Fibroblast of lung (primary cell): ENCODE measurements at places on chromosomes 1 and 21. TPM values are rescaled to one million over a fixed set of nuclear protein-coding genes. Genes with fewer than 3 reads are reported as not detected.

DNA sequence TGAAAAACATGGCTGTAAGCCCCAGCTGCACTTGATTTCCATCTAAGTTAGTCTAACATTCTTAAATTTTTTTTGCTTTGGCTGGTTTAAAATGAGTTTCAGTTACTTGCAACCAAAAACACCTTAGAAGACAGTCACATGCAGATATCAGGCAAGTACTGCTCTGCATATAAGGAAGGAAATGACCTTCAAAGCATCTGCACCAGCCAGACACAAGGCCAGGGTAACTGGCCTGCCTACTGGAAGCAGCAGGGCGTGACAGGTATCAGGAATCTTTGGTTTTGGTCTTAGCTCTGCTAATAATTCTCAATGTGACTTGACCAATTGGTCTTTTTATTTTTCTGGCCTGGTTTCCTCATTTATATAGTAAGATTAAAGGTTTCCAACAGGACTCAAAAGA, 33.5 kb downstream of the SCYL3 start:
- no peak overlapping the region for H3K27ac ChIP-seq
- no peak overlapping the region for H3K4me3 ChIP-seq
- peaks cover 4% of the 10 kb centered on the region for H3K36me3 ChIP-seq
- H3K27me3 ChIP-seq: no peaks in the 10 kb centered on the region
- DNase-seq: no peak

DNA sequence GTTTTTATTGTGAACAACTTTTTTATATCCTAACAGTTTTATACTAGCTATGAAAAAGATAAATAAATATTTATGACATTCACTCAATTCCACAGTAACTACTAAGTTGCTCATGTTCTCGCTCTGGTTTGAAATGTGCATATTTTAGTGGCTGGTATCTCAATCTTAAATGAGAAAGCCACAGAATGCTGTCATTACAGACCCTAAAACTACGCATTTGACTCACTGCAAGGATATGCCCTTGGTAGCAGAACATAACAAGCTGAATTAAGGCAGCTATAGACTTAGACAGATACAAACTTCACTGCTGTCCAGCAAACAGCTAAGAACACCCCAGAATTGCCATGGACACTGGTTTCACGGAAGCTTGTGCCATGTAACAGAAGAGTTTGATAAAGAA, 19.0 kb downstream of the DAB1 start:
- no peaks in the 10 kb centered on the region for H3K36me3 ChIP-seq
- no peaks in the 10 kb centered on the region for H3K4me1 ChIP-seq
- H3K4me3 ChIP-seq: no peak overlapping the region
- no peaks in the 10 kb centered on the region for H3K27me3 ChIP-seq
- no peak overlapping the region for H3K27ac ChIP-seq

The ALDH9A1 gene
- total RNA-seq: 229 and 270 TPM in 2 replicates

DNA sequence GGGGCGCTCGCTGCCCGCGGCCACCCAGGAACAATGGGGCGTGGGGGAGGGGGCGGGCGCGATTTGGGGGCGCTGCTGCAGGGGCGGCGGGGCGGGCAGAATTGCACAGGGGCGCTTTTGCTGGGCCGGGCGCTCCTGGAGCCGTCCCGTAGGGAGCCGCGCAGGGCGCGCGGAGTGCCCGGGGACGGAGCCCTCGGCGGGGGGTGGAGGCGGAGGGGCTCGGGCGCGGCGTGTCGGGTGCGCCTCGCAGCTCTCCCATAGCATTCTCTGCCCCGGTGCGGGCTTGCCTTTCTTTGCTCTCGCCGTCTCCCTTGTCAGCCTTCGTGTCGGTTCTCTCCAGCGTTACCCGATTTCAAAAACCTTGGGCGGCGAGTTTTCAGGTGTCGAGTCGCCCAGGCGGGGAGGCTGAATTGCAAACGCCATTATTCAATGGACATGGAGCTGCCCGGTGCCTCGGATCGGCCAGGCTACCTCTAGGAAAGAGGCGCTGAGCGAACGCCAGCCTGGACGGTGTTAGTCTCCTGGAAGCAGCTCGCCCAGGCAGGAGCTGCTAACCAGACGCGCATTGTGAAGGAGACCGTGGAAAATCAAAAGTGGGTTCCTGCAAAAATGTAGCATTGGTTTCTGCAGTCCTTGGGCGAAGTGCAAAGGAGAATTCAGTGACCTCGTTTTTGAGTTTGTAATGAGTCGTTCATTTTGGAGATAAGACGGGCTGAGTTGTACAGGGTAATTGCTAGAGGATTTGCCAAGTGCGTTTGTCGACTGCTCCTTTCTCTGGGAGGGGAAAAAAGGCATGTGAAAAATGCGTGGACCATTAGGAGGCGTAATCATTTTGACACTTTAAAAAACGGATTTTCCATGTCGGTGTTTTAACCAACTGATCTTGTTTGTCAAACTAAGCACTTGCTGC, 626 bp downstream of the CXADR start:
- peak overlapping the region; percentile 67 for H3K4me3 ChIP-seq
- H3K4me1 ChIP-seq: peaks cover 2% of the 10 kb centered on the region
- no peaks in the 10 kb centered on the region for H3K36me3 ChIP-seq
- H3K27me3 ChIP-seq: peaks cover 2% of the 10 kb centered on the region
- peak; percentile 61 for DNase-seq
- H3K27ac ChIP-seq: no peak overlapping the region

- no peaks in the 10 kb centered on the region for H3K27me3 ChIP-seq
- DNase-seq: peak; percentile 90
- H3K4me1 ChIP-seq: peaks cover 13% of the 10 kb centered on the region
- H3K4me3 ChIP-seq: no peak overlapping the region
- no peaks in the 10 kb centered on the region for H3K36me3 ChIP-seq
Observed at GRCh38 chr1:24720152-24720551, 25.1 kb upstream of the CLIC4 start.

DNA sequence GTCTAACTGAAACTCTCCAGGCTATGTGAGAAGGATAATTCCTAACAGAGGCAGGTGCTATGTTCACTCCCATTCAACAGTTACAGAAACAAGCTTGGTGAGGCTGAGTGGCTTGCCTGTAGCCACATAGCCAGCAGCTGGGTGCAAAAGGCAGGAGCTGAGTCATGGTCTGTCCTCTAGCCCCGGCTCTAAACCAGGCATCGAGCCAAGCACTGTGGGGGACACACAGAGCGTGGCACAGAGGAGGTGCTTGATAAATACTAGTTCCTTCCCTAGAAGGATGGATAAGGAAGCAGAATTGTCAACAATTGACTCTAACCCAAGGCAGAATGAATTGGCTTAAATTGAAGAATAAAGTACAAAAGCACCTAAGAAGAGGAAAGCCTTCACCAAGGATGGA, 10.4 kb upstream of the KCNA2 start:
- peak; percentile 17 for DNase-seq
- no peaks in the 10 kb centered on the region for H3K4me1 ChIP-seq
- H3K36me3 ChIP-seq: no peaks in the 10 kb centered on the region
- no peak overlapping the region for H3K27ac ChIP-seq
- no peak overlapping the region for H3K4me3 ChIP-seq
- peaks cover 9% of the 10 kb centered on the region for H3K27me3 ChIP-seq

DNA sequence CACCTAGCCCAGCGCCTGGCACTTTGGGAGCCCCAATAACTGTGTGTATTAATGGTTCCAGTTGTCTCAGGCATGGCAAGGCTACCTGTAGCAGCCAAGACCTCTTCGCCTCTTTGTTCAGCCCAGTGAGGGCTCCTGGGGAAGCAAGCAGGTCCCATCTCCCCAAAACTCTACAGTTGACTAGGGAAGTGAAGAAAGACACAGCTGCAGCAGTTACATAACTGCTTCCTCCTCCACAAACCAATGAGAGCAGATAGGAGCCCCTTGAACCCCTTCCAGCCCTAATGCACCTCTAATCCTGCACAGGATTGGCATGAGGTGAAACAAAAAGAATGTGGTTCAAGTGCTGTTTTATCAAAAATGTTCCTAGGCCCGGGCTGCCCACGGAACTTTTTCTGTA, 100.5 kb downstream of the SYF2 start:
- peaks cover 3% of the 10 kb centered on the region for H3K27me3 ChIP-seq
- no peak overlapping the region for H3K4me3 ChIP-seq
- no peak overlapping the region for H3K27ac ChIP-seq
- no peak for DNase-seq
- H3K36me3 ChIP-seq: no peaks in the 10 kb centered on the region

The ETS2 gene
- total RNA-seq: 70.4 and 77.3 TPM in 2 replicates

DNA sequence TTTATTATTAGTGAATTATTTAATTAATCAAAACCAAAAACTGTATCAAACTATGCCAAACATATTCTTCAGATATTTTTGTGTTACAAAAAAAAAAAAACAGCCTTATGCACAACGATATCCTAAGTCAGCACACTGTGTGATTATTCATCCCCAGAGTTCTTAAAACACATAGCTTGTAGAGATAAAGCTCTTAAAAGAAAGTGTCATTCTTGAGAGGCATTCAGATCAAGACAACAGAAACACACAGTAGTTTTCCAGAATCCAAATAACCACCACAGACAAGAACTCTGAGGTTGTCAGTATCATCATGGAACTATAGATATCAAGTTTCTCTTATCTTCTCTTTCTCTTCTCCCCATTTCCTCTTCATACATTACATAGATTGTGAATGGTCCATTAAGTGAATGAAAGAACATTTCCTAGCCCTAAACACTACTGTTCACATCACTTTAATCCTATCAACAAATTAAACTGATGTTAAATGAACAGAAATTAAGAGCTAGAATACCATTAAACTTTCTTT, 13.5 kb downstream of the ZZZ3 start:
- no peaks in the 10 kb centered on the region for H3K27me3 ChIP-seq
- no peak overlapping the region for H3K27ac ChIP-seq
- peaks cover 9% of the 10 kb centered on the region for H3K4me1 ChIP-seq
- no peaks in the 10 kb centered on the region for H3K36me3 ChIP-seq
- no peak for DNase-seq

GRCh38 chr1:119737040-119737682, 25.4 kb downstream of the PHGDH start:
- H3K27ac ChIP-seq: no peak overlapping the region
- no peaks in the 10 kb centered on the region for H3K4me1 ChIP-seq

The KRTAP6-2 gene
- not detected in 2 replicates for total RNA-seq

The S100A7 gene
- not detected in 2 replicates for total RNA-seq

- peak; percentile 96 for DNase-seq
- H3K4me1 ChIP-seq: peaks cover 37% of the 10 kb centered on the region
- peak overlapping the region; percentile 97 for H3K27ac ChIP-seq
- no peaks in the 10 kb centered on the region for H3K27me3 ChIP-seq
- no peaks in the 10 kb centered on the region for H3K36me3 ChIP-seq
Observed at GRCh38 chr1:32988665-32989064, 24.1 kb upstream of the RNF19B start.

- H3K36me3 ChIP-seq: peaks cover 24% of the 10 kb centered on the region
- H3K4me3 ChIP-seq: no peak overlapping the region
- H3K27ac ChIP-seq: no peak overlapping the region
- H3K27me3 ChIP-seq: no peaks in the 10 kb centered on the region
- peak; percentile 60 for DNase-seq
Observed at GRCh38 chr1:19169642-19170041, 40.4 kb downstream of the UBR4 start.

The MAP10 gene
- total RNA-seq: 2.6 TPM in 2 replicates

DNA sequence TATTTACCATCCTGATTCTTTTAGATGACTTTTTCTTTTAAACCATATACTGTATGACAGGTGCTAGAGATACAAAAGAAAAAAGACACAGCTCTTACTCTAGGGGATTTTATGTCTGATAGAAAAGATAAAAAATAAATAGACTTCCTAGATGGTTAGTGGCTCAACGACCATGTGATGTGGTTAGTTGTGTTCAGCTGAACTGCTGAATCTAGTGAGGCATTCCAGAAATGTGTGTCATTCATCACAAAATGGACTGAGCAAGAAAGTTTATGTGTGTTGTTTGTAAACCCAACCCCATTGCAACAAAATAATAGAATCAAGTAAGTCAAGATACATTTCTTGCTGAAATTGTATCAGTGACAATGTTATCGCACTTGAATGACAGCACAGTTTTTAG, 205.8 kb upstream of the LYPLAL1 start:
- no peaks in the 10 kb centered on the region for H3K27me3 ChIP-seq
- H3K4me3 ChIP-seq: no peak overlapping the region

The MTX1 gene
- 36.7 and 46.6 TPM in 2 replicates for total RNA-seq

DNA sequence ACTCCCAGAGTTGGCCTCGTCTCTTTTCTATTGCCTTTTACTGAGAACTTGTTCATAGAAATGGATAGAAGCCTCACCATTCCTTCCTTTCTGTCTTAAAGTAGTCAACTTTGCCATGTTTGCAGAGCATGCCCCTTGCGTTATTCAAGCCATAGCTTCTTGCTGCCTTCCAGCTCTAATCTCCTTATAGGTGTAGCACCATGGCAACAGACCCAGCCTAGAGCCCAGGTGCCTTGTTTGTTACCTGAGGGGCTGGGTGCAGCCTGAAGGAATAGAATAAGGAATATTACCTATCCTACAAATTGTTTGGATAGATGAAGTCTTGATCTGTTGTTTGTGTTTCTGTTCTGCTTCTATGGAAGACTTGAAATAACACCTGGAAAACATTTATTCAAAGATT, 59.9 kb downstream of the CLEC20A start:
- no peaks in the 10 kb centered on the region for H3K36me3 ChIP-seq
- no peaks in the 10 kb centered on the region for H3K27me3 ChIP-seq
- no peak for DNase-seq
- no peak overlapping the region for H3K27ac ChIP-seq

GRCh38 chr1:183864611-183865010, 59.7 kb downstream of the RGL1 start:
- H3K27ac ChIP-seq: no peak overlapping the region
- H3K4me3 ChIP-seq: no peak overlapping the region
- no peaks in the 10 kb centered on the region for H3K27me3 ChIP-seq
- no peaks in the 10 kb centered on the region for H3K36me3 ChIP-seq

DNA sequence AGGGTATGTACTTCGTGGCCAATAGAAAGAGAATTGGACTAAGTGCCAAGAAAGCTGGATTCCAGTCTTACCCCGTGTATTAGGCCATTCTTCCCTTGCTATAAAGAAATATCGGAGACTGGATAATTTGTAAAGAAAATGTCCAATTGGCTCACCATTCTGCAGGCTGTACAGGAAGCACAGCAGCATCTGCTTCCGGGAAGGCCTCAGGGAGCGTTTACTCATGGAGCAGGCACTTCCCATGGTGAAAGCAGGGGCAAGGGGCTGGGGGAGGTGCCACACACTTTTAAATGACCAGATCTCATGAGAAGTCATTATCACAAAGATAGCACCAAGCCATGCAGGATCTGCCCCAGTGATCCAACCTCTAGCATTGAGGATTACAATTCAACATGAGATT, 7.8 kb upstream of the AMIGO1 start:
- H3K36me3 ChIP-seq: no peaks in the 10 kb centered on the region
- no peak for DNase-seq
- no peaks in the 10 kb centered on the region for H3K4me1 ChIP-seq
- peaks cover 12% of the 10 kb centered on the region for H3K27me3 ChIP-seq
- no peak overlapping the region for H3K27ac ChIP-seq

GRCh38 chr1:204435872-204436271, 24.3 kb upstream of the PPP1R15B start:
- H3K4me3 ChIP-seq: no peak overlapping the region
- H3K4me1 ChIP-seq: peaks cover 16% of the 10 kb centered on the region
- H3K27me3 ChIP-seq: no peaks in the 10 kb centered on the region
- no peak overlapping the region for H3K27ac ChIP-seq
- H3K36me3 ChIP-seq: no peaks in the 10 kb centered on the region
- no peak for DNase-seq

The KANK4 gene
- total RNA-seq: not detected in 2 replicates
